ENCODE measurements at places on chromosomes 5 and 9. TPM values are rescaled to one million over a fixed set of nuclear protein-coding genes. Genes with fewer than 3 reads are reported as not detected.
A peak's percentile ranks its signal among the peaks of the same experiment; 100 is the strongest.

DNA sequence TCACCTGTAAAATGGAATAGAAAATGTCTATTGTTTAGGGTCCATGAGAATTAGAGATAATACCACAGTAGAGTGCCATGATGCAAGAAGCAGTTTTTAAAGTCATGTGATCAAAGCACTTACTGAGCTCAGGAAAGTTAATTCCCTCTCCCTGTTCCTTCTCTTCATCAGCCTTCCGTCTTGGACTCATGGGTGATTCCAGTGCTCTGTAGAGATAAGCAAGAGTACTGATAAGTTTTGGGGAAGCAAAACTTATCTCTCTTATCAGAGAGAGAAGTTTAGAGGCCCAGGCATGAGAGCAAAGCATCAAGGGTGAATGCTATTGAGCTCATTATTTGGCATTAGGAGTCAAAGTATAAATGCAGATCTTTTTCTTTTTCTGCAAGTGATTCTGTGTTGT is 410.1 kb downstream of the AGTPBP1 start:
- no peak for DNase-seq

DNA sequence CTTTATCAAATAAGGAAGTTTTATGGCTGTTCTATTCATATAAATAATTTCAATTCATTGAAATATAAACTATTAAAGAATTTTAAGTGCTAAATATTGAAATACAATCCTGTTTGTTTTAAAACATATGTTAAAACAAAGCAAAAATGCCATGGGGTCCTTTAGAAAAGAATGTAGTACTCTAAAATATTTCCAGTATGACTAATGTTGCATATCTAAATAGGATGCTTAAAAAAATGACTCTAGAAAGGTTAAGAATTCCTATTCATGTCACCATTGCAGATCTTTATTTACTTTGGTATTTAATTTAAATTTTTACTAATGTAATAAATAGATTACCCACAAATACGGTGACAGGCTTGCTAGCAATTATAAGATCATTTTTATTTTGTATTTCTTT is 132.3 kb downstream of the ZNF608 start:
- DNase-seq, result no peak

- DNase-seq, result peak; percentile 13
Measured at GRCh38 chr9:101737705-101738565, 512 bp downstream of the GRIN3A start.

DNA sequence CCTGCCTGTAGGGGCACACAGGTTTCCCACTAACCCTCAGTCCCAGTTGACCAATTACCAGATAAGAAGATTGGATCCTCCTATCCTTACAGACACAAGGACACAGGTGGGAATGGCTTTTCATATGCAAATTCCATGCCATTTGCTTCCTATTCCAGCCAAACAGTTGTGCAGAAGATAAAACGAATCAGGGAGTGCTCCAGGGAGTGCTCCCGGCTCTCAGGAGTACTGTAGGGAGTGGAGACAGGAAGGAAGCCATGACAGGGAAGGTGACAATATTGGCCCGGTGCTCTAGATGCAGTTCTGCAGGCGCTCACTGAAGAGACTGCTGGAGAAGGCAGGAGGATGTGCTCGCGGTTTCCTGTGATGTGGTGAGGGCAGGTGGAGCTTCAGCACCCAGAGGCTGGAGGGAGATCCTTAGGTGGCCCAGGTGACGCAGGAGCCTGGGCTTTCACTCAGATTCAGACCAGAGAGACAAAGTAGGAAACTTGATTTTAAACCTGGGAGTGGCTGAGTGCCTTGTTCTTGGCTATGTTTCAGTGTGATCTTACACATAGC is 260.0 kb downstream of the AUH start:
- no peak for DNase-seq

Gene IL3
- not detected for total RNA-seq

Gene ZNF879
- total RNA-seq, result 2.7 TPM

Gene TMEM174
- total RNA-seq, result not detected

Gene ADGRD2
- total RNA-seq, result not detected

All from Caco-2 (cell line).